Stimulated activated CD8-positive, alpha-beta memory T cell treated with anti-CD3 and anti-CD28 coated beads, Interleukin-12 subunit alpha, Interleukin-12 subunit beta, amount 100 ng/mL, for 1 hour (primary cell): ENCODE measurements at places on chromosomes 1 and 21.
A peak's percentile ranks its signal among the peaks of the same experiment; 100 is the strongest.

GRCh38 chr1:42815941-42816584, 859 bp upstream of the ERMAP start:
- DNase-seq = peak; percentile 4

GRCh38 chr1:234851450-234852438, 241.8 kb upstream of the IRF2BP2 start:
- no peak for DNase-seq

GRCh38 chr21:41835711-41836154, 43.4 kb downstream of the PRDM15 start:
- no peak for DNase-seq

GRCh38 chr1:18991585-18991984, 35.1 kb upstream of the IFFO2 start:
- DNase-seq = no peak

DNA sequence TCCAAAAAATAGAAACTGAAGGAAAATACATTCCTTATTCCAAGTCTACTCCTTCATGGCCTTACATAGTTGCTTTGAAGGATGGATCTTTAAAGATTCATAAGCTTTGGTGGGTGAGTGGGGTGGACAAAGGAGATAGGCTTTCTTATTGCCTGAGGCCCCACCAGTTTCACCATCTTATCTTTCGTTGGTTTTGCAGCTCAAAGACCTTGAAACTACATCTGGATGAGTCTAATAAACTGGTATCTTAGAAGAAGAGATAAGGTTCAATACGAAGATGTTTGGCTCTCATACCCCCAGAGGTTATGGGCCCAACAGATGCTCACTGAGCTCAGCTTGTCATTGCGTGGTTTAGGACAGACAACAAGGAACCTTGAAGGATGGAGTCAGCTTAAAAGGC, 201.5 kb downstream of the HS2ST1 start:
- DNase-seq = no peak

GRCh38 chr1:97061604-97062003, 340.0 kb downstream of the PTBP2 start:
- DNase-seq = no peak

DNA sequence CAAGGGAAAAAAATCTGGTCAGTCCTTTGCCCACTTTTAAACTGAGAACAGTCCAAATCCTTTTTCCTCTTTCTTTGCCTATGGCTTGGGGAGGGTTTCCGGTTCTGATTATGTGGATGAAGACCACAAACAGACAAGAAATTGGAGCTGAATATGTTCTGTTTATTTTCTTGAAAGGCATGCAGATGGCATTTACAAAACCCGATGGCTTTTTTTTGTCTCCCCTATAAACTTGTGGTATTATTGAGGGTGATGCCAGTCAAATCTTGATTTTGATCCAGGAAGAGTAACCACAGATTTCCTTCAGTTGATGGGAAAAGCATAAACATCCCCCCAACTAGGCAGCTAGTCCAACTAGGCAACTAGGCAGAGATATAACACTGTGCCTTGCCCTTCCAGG, 38.9 kb downstream of the PLPP3 start:
- DNase-seq = no peak

- DNase-seq = no peak
Measured at GRCh38 chr1:60255565-60255964, 182.0 kb upstream of the C1orf87 start.

- DNase-seq = no peak
Measured at GRCh38 chr1:56409112-56409691, 170.2 kb downstream of the PLPP3 start.

GRCh38 chr1:204225841-204226735, 12.3 kb upstream of the GOLT1A start:
- no peak for DNase-seq

DNA sequence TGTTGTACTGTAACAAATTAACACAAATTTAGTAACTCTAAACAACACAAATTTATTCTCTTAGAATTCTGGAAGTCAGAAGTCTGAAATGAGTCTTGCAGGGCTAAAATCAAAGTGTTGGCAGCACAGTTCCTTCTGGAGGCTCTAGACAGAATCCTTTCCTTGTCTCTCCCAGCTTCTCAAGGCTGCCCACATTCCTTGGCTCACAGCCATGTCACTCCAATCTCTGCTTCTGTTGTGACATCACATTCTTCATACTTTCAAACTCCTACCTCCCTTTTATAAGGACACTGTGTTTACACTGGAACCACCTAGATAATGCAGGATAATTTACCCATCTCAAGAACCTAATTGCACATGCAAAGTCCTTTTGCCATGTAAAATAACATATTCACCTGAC, 225.0 kb upstream of the PRMT6 start:
- no peak for DNase-seq

DNA sequence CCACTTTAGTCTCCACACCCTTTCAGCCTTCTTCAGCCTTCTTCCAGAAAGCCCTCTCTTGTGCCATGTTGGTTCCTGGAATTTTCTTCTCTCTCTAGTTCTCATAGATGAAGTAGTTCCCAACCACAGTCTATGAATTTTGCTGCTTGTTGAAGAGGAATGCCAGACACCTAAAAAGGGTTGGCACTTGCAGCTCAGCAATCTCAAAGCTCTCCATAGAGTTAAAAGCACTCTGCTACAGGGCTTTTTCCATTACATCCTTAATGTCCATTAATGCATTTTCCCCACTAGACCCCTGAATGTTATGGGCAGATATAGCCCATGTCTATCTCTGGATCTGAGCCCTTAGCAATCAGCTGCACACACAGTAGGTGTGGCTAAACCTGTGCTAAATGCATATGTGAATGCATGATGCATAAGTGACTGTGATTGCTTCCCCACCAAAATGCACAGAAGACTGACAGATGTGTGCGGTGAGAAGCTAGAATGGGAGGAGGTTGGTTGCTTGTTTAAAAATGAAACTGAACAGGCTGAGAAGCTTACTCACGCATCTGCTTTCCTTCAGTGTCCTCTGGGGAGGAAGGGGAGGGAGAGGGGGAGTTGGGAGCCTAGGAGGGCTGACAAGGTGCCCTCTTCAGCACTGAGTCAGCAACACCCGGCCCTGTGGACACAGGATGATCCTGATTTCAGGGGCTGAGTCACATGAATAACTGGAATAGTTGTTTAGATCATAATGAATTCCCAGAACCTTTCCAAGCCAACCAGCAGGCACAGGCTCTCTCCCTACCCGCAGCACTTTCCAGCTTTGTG, 146.1 kb upstream of the FGGY start:
- DNase-seq = no peak

DNA sequence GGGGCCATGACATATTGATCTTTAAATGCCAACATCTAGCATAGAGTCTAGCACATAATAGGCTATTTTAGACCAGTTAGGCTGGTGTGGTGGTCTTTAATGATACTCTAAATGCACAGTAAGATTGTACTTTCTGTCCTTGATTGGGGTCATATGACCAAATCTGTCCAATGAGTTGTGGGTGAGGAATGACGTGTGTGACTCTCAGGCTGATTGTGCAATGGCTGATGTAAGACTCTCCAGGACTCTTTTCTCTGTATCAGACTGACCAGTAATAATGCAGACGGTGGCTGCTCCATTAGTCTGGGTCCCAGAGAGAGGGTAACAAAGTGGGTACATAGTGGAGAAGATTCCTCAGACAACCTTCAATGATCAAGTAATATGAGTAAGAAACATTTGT, 541.6 kb upstream of the CAMK1G start:
- no peak for DNase-seq

DNA sequence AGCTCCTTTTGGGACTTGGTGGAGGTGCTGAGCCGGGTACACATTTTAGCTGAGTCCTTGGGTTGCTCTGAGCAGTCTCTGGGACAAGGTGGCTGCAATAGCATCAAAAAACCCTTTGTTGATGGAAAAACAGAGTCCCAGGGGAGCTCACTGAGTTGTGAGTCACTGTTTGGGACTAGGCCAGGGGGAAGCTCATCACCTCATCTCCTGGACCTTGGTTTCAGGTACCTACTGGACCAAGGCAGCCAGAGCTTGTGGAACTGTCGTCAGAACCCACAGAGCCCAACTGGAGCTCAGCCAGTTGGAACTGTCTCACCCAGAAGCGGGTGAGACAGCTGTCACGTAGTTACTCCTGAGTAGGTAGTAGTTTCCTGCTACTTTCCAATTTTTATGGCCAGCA, 146.7 kb downstream of the HLX start:
- no peak for DNase-seq

- no peak for DNase-seq
Measured at GRCh38 chr1:33297911-33298622, 22.8 kb downstream of the A3GALT2 start.

GRCh38 chr1:201890806-201891450, 2.2 kb downstream of the SHISA4 start:
- no peak for DNase-seq

DNA sequence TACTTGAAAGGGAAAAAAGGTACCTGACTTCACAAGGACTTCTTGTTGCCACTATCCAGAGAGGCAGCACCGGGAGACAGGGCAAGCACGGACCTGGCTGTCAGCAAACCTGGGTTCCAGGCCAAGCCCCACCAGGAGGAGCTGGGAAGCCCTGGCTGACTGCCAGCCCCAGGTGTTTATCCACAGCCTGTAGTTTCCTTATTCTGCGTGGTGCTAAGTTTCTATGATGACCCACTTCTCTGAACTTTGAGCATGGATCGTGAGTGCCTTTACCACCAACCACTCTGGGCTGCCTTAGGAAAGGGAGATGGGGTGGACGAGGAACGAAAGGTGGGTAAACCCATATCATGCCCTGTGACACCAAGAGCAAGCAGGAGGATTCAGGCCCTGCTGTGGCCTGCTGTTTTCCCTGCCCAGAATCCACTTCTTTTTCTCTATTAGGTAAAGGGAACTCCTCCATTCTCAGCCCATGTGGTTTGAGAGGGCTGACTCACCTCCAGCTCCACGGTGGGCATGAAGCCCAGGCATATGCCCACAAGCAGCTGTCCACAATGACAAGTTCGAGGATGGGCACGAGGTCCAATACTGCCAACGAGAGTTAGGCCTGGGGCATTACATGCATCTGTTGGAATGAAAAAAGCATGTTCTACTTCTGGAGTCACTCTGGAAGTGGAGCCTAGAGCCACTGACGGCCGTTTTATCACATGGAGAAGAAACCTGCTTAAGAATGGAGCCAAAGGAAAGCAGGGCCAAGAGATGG, 20.3 kb downstream of the TSPAN2 start:
- no peak for DNase-seq

GRCh38 chr21:46552274-46552673, 52.6 kb downstream of the S100B start:
- DNase-seq = no peak

DNA sequence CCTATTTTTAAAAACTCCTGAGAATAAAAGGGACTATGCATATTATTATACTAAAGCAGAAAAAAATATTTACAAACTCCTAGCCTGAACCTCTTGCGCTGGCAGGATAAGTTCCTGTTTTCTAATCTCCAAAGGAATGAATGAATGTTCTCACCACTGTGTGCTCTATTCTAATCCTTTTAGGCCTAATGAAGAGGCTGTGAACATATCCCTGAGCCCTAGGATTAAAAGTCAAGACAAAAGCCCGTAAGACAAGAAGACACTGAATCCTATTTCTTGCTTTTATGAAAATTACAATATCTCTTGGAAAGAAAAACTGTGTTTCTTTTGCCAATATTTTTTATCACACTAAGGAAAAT, 317.5 kb downstream of the HHAT start:
- DNase-seq = no peak

DNA sequence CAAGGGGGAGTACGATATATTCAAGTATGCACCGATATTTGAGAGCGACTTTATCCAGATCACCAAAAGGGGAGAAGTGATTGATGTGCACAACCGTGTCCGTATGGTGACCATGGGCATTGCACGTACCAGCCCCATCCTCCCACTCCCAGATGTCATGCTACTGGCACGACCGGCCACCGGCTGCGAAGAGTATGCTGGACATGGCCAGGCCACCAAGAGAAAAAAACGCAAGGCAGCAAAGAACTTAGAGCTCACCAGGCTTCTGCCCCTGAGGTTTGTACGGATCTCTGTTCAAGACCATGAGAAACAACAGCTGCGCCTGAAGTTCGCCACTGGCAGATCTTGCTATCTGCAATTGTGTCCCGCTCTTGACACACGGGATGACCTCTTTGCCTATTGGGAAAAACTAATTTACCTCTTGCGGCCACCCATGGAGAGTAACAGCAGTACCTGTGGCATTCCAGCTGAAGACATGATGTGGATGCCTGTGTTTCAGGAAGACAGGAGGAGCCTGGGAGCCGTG, 16.5 kb downstream of the ATF3 start:
- no peak for DNase-seq

DNA sequence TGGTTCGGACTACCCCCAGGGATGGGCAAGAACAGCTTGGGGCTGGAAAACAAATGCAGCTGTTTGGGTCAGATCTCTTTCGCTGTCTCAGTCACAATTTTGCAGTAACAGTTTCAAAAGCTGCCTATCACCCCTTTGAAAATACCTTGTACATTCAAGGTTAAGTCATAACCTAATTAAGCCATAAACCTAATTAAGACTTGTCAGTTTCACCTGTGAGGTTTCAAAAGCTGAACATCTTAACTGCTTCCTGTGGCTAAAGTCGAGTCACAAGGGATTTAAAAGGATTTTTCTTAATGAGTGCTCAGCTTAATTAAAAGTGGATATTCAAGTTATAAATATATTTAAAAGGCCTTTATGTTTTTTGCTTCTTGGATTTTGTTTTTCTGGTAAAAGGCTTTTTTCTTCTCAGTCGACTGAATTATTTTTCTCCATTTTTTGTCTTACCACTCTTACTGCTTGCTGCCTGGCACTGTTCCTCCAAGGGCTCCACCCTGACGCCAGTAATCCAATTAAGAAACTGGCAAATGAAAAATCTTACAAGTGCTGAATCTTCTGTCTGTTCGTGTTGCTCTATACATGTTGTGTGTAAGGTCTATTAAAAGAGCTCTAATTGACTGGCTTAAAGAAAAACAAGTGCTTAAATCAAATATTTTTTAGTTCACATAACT, 31.3 kb downstream of the CBR1 start:
- no peak for DNase-seq

DNA sequence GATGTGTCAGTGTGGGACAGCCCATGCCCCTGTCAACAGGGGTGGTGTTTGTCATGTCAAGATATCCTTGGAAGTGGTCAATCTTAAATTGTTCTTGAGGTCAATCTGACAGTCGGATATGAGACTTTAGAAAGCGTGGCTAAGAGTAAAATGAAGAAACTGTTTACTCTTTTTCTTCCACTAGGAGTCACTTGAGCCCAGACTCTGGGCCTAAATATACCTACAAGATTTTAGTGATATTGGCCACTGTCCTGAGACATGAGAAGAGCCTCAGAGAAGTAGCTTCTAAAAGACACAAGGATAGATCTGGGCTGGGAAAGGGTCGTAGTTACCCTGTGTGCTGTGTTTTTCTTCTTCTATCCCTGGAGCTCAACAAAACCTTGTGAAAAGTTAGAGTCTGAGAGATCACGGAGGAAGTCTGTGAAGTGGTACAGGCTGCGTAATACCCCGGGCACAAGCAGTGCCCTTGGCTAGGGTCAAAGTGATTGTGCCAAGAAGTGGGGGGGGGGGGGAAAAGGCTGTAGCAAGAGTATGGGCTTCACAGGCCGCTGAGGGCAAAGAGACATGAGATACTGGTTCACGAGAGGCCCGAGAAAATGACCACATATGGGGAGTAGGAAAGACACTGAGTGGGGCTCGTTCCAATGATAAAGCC, 355.2 kb upstream of the GREM2 start:
- DNase-seq = no peak
